Psoas muscle (tissue), 8 donors: ENCODE measurements at places on chromosomes 12 and 14. TPM values are rescaled to one million over a fixed set of nuclear protein-coding genes. Genes with fewer than 3 reads are reported as not detected.

Gene NR4A1
- 74.0 TPM for polyA plus RNA-seq

Gene NRXN3
- polyA plus RNA-seq, result 0.20 TPM

- no peak for DNase-seq
Measured at GRCh38 chr12:88802096-88802706, 221.9 kb upstream of the KITLG start.

DNA sequence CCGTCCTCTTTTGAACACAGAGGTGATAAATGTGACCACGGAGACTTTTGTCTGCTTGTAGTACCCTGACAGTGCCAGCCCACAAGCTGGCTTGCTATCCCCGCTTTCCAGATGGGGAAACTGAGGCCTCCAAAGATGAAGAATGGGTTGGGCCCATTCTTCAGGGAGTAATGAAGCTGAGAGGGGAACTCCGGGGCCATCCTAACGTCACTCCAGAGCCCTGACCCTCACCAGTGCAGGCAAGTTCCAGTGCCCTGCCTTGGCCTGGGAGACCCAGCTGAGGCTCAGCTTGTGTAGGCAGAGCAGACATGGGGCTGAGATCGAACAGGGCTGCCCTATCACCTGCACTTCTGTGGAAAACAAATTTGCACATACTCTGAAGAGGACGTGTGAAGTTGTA lies 277.1 kb downstream of the DPF3 start:
- DNase-seq, result no peak
